ENCODE measurements at places on chromosomes 6 and 20. TPM values are rescaled to one million over a fixed set of nuclear protein-coding genes. Genes with fewer than 3 reads are reported as not detected.

The ID1 gene
- total RNA-seq = 157 TPM

The TP53TG5 gene
- not detected for total RNA-seq

The SCRT2 gene
- total RNA-seq = not detected

The MAS1 gene
- not detected for total RNA-seq

The SPINT4 gene
- not detected for total RNA-seq

The BEND3 gene
- total RNA-seq = 8.3 TPM

The MAD2L1BP gene
- 33.5 TPM for total RNA-seq

The ID4 gene
- not detected for total RNA-seq

The MUCL3 gene
- not detected for total RNA-seq

The MRPS18B gene
- 62.6 TPM for total RNA-seq

The LGSN gene
- total RNA-seq = 10.8 TPM

The KHDC3L gene
- not detected for total RNA-seq

The LY86 gene
- total RNA-seq = not detected

The ENPP4 gene
- 2.7 TPM for total RNA-seq

Measured in Caco-2 (cell line).